ENCODE measurements at places on chromosomes 13 and 19.

GRCh38 chr13:45231305-45231704, 30.5 kb upstream of the KCTD4 start:
- no peak for DNase-seq

DNA sequence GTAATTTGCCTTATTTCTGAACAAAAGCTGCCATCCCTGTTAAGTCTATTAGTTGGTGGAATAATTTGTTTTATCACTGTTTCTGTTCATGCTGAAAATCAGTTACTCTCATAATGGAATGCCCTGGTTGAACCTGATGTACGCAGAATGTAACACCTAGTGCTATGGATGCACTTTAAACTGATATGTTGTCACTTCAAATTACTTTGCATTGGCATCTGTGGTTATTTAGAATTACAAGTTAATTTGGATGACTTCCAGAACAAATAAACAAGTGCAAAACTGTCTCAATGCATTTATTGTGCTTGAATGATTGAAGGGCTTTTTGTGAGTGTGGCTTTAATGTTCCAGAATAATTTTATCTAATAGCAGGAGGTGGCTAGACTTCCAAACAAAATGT, 368.2 kb upstream of the SLITRK5 start:
- no peak for DNase-seq

DNA sequence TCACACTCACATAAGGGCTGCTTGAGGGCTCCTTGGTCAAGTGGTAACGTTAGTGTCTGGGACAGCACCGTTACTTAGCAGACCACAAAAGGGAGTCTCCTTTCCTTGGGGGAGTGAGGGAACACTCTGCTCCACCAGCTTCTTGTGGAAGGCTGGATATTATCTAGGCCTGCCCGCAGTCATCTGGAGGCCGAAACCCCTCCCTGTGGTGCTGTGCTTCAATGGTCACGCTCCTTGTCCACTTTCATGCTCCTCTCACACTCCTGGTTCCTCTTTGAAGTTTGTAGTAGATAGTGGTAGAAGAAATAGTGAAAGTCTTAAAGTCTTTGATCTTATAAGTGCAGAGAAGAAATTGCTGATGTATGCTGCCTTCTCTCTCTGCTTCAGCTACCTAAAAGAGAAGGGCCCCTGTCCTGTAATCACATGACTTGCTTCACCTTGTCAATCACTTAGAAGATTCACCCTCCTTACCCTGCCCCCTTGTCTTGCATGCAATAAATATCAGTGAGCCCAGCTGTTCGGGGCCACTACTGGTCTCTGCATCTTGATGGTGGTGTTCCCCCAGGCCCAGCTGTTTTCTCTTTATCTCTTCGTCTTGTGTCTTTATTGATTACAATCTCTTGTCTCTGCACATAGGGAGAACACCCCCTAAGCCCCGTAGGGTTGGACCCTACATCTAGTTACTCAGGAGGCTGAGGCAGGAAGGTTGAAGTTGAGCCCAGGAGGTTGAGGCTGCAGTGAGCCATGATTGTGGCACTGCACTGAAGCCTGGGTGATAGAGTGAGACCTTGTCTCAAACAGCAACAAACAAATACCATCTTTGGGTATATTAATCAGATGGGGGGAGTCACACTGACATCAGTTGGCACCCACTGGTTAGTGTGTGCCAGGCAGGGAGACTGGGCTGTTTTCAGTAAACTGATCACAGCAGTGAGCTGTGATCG, 11.6 kb upstream of the MZF1 start:
- DNase-seq = no peak

- peak; percentile 62 for DNase-seq
Observed at GRCh38 chr19:30799865-30800755, 427.9 kb downstream of the ZNF536 start.

- DNase-seq = no peak
Observed at GRCh38 chr13:98697791-98698190, 54.7 kb downstream of the SLC15A1 start.

DNA sequence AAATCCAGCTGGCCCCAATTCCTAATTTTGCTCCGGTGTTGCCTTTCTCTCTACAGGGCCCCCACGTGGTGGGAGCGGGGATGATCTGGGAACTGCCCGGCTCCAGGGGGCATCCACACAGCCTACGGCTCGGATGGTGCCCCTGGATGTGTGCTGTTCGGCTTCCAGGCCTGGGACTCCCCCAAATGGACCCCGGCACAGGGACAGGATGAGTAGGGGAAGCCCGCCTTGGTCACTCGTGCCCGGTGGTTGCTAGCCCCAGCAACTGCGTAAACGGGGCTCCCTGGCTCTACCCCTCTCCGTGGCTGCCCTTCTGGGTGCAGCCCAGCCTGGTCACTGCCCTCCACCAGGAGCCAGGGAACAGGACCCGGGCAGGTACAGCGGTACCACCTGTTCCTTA, 111.5 kb downstream of the TEX26 start:
- DNase-seq = no peak

GRCh38 chr19:5435642-5436017, 19.6 kb upstream of the ZNRF4 start:
- no peak for DNase-seq

- no peak for DNase-seq
Observed at GRCh38 chr13:45196622-45197021, 4.2 kb downstream of the KCTD4 start.

DNA sequence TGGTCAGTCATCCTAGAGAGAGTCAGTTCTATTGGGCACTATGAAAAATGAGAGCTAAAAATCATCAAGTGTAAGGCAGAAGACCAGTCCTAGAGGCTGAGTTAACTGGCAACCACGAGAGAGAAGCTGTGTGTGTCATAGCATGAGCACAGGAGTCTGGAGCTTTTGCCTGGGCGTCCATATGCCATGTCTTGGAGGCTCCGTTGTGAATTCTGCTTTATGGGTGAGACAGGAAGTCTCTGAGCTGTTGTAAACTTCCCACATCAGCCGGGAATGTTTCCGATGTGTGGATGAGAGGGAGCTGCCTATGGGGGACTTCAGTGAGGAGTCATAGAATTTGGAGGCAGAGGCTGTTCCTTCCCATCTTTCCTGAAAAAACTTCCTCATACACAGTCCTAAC, 120.0 kb downstream of the ITGBL1 start:
- no peak for DNase-seq

DNA sequence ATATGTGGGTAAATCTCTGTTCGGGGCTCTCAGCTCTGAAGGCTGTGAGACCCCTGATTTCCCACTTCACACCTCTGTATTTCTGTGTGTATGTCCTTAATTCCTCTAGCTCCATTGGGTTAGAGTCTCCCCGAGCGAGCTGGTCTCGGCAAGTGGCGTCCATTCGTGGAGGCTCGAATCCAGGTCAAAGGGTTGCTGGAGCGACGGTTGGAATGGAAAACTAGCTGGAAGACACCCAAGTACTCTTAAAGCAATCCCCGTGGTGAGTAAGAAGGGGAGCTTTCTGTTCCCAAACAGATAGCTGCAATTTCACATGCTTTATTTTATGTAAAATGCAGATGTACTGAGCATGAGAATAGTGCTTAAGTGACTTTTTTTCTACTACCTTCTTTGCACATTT, 277.5 kb upstream of the SGCG start:
- no peak for DNase-seq

DNA sequence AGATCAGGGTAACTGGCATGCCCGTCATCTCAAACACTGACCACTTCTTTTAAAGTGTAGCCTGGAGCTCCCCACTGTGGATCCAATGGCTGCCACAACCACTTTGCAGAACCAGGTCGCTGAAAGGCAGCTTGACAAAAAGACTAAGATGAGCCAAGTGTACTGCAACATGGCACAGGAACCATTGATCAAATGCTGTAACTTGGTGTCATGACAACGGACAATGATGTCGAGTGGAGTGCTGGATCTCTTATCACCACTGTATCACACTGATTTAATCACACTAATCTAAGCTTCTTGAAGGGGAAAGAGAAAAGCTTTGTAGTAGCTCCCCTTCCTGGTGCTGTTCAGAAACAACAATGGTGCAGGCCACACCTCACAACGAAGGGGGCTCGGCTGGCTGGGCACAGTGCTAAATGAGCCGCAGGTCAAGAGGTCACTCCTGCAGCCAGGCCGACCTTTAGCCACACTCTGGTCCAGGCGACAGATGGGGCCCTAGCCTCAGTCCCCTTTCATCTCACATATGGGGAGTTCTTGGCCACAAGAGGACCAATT, 2.2 kb upstream of the TNFRSF19 start:
- no peak for DNase-seq

DNA sequence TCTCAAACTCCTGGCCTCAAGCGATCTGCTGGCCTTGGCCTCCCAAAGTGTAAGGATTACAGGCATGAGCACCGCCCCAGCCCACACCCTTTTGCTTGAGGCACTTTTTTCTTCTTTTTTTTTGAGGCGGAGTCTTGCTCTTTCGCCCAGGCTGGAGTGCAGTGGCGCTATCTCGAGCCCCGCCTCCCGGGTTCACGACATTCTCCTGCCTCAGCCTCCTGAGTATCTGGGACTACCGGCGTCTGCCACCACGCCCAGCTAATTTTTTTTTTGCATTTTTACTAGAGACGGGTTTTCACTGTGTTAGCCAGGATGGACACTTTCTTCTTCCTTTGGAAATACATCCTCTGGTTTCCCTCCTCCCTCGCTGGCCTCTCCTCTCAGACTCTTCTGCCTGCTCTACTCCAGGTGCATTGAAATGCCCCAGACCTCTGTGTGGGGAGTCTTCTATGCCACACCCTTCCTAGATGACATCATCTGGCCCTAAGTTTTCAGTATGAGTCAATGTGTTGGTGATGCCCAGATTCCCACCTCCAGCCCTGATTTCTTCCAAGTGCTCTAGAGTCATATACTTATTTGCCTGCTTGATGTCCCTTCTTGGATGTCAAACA, 20.7 kb upstream of the TPT1 start:
- DNase-seq = no peak

DNA sequence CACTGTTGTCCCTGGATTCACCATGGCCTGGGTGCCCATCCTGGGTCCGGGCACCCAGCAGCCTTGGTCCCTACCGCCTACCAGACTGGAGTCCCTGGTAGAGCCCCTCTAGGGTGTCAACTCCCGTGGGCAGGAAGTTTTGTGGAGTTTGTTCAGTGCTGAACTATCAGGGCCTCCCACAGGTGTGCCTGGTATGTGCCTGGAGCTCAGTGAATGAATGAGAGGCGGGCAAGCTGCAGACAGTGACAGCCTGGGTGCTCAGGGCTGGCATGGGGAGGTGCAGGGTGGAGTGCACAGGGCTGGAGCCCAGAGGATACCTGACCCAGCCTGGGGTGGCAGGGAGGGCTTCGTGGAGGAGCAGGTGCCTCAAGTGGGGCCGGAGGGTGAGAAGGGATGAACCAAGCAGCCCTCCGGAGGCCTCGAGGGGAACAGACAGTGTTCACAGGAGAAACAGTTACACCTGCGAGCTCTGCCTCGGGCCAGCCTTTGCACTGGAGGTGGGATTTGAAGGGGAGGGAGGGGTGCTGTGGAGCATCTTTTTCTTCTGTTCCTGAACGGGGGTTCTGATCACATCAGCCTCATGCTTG, 29.6 kb downstream of the PAK4 start:
- no peak for DNase-seq

GRCh38 chr19:19285686-19286085, 12.6 kb upstream of the TM6SF2 start:
- DNase-seq = no peak

- no peak for DNase-seq
Observed at GRCh38 chr13:87607266-87607665, 63.9 kb upstream of the SLITRK5 start.

GRCh38 chr13:34810996-34811395, 131.1 kb upstream of the NBEA start:
- no peak for DNase-seq

GRCh38 chr13:44927968-44928367, 61.3 kb downstream of the NUFIP1 start:
- DNase-seq = no peak

DNA sequence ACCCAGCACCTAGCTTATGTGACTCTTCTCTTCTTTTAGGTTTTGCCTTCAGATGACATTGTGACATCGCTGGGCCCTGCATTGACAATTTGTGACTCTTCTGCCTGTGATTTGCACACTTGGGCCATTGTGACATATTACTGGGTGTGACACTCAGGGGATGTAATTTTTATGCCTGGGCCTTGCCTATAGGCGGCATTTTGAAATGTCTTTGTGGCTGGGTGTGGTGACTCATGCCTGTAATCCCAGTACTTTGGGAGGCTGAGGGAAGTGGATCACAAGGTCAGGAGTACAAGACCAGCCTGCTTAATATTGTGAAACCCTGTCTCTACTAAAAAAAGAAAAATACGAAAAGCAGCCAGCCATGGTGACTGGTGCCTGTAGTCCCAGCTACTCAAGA, 28.4 kb upstream of the ZNF681 start:
- no peak for DNase-seq

DNA sequence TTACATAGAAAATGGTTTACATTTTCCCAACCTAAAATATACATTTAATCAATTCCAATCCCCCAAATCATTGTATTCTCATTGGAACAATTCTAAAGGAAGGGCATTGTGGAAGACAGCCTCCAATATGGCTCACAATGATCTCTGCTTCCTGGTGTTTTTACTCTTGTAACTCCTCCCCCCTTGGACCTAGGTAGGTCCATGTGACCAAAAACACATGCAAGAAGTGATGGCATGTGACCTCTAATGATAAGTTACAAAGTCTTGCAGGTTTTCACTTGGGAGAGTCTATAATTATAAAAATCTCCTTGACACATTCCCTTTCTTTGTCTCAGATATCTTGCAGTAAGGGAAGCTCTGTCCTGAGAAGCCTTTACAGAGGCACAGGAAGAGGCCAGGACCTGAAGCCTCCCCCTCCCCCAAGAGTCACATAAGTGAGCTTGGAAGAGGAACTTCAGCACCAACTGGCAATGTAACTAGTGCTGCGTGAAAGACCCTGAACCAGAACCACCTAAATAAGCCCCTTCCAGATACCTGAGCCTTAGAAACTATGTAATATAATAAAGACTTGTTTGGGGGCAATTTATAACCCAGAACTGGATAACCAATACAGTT, 816.2 kb upstream of the ATXN8OS start:
- no peak for DNase-seq

GRCh38 chr19:29540114-29540513, 14.3 kb downstream of the VSTM2B start:
- DNase-seq = peak; percentile 30

DNA sequence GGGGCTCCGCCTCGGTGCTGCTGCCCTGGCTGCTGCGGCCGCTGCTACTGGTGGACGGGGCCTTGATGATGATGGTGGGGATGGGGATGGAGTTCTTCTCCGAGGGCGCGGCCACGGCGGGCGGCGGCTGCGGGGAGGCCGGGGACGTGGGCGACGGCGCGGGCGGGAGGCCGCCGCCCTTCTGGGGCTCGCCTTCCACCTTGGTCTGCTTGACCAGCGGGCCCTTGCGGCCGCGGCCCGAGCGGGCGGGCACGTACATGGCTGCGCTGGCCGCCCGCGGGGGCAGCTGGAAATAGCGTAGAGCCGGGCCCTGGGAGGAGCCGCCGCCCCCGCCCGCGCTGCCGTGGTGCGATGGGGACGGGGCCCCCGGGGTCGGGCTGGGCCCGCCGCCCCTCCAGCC, 19.2 kb downstream of the C19orf81 start:
- no peak for DNase-seq
